ENCODE measurements at places on chromosomes 1 and 21.

DNA sequence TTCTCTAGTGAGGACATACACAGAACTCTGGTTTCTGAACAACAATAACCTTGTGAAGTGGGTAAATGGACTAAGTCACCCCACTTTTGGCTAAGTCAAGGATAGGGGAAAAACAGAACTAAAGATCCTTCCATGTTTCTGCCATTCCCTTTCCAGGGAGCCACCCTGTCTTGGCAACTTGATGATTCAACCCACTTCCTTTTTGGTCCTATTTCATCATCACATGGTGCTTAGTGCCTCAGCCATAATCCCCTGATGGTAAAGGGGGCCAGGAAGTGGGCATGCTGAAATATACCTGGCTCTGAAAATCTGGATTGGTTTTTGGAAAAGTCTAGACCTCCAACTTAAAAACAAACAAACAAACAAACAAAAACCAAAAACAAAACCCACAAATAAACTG, 206.4 kb upstream of the FOXD3 start:
- no peak for DNase-seq

- DNase-seq: no peak
These were observed 13.3 kb upstream of the GNL2 start for GRCh38 chr1:37609002-37609401.

DNA sequence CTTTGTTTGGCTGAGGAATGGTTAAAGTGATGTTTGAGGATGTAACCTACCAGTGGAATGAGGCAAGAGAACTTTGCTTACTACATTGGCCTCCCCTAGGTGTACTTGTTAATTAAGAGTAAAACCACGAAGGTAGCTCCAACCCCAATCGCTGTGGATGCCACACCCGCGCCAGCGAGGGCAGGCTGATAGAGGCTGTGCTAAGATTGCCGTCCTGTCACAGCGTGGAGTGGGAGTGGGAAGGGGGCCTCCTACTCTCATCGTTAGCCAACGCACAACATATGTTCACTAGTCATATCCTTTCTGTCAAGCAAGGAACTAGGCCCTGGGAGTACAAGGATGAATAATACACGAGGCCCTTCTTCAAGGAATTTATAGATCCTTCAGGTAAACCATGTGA, 99.6 kb downstream of the RUNX1 start:
- DNase-seq: no peak

- DNase-seq: no peak
These were observed 53.4 kb upstream of the BCAR3 start for GRCh38 chr1:93734999-93735398.

DNA sequence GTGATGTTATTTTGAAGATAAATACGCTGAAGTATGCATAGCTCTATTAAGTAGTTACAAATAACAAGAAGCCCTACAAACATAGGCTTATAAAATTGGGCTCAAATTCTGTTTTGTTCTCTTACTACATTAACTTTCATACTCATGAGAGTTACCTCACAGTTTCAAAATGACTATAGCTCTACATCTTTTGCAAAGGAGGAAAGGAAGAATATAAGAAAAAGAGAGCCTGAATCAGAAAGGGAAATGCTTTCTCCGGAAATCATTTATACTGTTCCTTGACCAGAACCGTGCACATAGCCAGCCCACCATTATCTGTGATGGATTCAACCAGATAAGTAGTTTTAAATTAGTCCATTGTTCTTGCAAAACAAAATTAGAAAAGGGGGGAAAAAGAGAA, 1252.1 kb downstream of the NCAM2 start:
- DNase-seq: no peak

- DNase-seq: no peak
These were observed 79.3 kb upstream of the LYST start for GRCh38 chr1:235945775-235946570.
